ENCODE measurements at places on chromosomes 12 and 14.

DNA sequence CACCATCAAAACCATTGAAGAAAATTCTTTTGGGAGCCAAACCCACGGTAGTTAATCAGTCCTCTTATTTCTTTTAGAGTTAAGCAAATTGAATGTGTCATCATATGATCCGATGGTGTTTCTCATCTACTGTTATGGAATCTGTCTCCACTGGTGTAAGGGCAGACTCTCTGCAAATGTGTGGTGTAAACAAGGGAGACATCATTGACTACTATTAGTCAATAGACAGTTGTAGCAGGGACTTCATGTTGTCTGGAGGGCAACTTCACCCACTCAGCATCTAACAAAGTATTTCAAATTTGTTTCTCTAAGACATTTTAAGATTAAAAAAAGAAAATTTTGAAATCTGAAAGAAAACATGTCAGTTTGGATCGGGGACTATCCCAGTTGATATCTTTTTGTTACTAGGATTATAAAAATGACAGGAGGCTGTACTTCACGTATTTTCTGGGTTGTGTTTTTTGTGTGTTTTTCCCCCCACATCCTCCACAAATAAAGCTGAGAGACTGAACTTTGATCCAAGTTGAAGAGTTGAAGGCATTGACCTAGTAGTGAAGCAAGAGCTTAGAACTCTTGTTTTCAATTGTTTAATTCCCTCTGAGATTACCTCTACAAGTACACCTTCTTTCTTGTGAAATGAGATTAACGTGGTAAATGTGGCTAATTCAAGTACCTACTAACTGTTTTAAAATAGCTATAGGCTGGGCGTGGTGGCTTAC lies 4.0 kb downstream of the GOLGA5 start:
- no peak for DNase-seq

GRCh38 chr12:112734859-112735695 lies 56.5 kb upstream of the RPH3A start:
- no peak for DNase-seq

DNA sequence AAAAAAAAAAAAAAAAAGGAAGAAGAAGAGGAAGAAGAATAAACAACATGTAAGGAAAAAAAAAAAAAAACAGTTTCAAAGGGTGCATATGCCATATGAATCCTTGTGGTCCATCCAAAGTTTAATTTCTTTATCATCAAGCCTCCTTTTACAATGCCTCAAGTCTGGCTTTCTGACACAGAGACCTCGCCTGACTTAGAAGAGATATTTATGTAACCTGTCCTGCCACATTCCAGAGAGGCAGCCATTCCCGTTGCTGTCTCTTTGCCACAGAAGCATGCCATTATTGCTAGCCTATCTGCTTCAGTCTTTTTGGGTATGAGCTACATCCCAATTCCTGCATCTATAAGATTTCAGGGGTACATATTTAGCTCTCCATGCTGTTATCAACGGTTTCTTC lies 596.7 kb upstream of the ATP2B1 start:
- no peak for DNase-seq

- no peak for DNase-seq
Measured at GRCh38 chr12:69052613-69053408, 119.8 kb upstream of the CPM start.

DNA sequence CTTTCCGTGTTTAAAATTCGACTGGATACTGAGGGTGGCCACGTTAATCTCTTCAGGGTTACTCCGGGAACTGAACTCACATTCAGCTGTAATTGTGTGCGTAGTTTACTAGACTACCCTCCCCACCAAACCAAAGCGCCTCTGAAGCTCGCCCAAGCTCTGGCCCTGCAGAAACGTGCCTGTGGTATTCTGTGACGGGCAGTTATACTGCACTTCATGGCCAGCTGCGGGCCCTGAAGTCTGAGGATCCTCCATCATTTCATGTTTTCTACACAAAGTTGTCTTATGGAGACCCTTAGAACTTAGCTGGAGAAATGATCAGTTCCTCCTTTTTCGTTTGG lies 688 bp downstream of the ZNF26 start:
- DNase-seq, result no peak

DNA sequence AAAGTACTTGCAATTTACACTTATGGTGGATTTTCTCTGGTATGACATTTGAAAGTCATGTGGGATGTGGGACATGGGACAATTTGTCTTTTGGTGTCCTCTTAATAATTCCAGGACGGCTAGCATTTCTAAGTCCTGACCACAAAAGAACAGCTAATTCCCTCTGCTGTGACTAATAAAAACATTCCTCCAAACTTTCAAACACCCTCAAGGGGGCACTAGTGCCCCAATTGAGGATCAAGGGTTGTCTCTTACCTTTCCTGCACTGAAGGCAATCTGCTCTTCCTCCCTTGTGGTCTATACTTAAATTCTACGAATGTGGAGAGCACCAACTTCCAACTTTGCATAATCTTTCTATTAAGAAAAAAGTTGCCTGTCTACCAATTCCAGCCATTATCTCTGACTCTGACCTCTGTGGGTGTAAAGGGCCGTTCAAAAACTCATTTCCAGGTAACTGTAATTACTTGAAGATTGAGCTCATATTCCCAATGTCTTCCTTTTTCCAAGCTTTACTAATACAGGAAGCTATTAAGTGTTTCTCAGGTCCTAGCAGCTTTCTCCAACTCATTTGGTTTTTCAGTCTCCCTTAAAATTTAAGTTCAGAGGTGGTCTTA lies 210.2 kb downstream of the PTPRO start:
- peak; percentile 10 for DNase-seq
